ENCODE measurements at places on chromosomes 7 and 10. TPM values are rescaled to one million over a fixed set of nuclear protein-coding genes. Genes with fewer than 3 reads are reported as not detected.

DNA sequence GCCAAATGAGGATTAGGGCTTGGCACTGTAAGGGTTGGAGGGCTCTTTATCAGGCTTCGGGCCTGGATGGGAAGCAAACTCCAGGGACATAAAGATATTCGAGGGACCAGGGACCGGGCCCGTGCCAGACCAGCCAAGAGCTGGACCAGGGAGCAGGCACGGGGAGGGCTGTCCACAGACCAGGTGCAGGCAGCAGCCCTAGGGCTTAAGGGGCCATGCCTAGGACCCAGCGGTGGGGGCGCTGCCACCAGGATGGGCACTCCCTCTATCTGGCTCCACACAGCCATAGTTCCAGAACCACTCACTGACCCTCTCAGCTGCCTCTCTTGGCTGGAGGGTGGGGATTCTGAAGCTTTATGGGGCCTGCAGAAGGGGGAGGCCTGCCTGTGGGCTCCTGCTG, 32.9 kb downstream of the FAM241B start:
- peak; percentile 22 for ATAC-seq

DNA sequence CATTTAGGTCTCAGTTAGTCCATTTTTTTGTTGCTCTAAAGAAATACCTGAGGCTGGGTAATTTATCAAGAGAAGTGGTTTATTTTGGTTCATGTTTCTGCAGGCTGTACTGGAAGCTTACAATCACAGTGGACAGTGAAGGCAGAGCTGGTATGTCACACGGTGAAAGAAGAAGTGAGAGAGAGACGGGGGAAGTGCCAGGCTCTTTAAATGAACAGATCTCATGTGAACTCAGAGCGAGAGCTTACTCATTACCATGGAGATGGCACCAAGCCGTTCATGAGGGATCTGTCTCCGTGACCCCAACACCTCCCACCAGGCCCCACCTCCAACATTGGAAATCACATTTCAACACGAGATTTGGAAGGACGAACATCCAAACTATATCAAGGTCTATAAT, 18.9 kb upstream of the PNLIPRP3 start:
- no peak for ATAC-seq

- no peak for ATAC-seq
Observed at GRCh38 chr7:108136191-108136688, 6.1 kb upstream of the LAMB4 start.

DNA sequence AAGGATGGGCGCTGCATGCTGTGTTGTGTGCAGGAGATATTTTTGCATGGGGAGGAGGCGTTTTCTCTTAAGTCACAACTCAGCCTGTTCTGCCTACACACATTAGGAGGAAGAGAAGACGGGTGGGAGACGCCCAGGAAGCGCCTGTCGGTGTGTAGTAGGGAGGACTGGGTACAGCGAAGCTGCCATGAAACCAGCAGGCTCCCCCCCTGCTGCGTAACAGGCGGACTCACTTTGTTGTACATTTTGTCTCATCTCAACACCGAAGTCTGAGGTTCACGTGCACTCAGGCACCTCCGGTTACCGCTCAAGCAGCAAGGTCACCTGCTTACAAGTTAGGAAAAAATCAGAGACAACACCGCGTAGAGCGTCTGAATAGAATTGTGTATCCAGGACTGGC, 56.3 kb downstream of the CRTAC1 start:
- no peak for ATAC-seq

DNA sequence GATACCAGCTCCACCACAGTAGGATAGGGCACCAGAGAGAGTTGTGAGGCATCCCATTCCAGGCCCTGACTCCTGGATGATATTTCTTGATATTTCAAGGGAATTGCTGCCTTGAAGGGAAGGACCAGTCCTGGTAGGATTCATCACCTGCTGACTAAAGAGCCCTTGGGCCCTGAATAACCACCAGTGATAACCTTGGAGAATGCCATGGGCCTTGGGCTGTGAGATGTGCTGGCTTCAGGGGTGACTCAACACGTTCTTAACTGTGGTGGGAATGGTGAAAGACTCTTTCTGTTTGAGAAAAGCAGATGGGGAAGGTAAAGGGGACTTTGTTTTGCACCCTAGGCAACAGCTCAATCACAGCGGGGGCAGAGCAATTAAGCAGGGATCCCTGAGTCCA, 21.4 kb upstream of the ASZ1 start:
- ATAC-seq = no peak

DNA sequence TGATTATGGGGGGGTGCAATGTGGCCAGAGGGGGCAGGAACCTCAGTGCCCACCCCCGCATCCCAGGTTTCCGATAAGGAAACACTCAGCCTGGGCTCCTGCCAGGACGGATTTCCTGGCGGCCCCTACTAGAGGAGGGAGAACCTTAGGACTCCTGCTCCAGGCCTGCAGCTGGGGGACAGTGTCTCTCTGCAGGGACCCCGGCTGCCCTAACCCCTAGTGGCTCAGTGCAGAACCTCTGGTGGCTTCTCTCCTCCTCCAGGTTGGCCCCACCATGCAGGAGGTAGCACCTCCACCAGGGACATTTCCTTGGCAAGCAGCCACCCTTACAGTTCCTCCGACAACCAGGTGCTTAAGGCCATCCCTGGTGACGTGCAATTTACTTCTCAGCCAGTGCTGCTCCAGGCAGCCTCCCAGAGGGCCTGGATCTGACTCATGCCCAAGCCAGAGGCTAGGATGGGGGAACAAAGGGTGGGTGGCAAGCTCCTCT, 31.9 kb downstream of the SH2B2 start:
- peak; percentile 69 for ATAC-seq

DNA sequence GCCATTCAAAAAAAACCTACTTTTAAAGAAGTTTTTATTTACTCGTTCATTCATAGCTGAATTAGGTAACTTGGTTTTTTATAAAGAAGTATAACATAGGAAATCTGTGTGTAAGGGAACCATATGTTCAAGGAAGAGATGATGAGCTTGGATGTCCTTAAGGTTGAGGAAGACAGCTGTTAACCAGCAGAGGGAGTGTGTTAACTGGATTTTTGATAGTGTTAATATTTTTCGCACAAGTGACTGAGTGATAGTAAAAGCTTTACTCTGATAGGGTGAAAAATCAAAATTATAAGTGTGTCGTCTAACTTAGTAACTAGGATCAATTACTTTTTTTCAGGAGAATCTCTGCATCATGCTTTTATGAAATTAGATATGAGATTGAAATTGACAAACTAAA, 134.7 kb downstream of the ARL5B start:
- ATAC-seq = no peak

GRCh38 chr10:66223656-66224055, 702.2 kb upstream of the LRRTM3 start:
- ATAC-seq = no peak

DNA sequence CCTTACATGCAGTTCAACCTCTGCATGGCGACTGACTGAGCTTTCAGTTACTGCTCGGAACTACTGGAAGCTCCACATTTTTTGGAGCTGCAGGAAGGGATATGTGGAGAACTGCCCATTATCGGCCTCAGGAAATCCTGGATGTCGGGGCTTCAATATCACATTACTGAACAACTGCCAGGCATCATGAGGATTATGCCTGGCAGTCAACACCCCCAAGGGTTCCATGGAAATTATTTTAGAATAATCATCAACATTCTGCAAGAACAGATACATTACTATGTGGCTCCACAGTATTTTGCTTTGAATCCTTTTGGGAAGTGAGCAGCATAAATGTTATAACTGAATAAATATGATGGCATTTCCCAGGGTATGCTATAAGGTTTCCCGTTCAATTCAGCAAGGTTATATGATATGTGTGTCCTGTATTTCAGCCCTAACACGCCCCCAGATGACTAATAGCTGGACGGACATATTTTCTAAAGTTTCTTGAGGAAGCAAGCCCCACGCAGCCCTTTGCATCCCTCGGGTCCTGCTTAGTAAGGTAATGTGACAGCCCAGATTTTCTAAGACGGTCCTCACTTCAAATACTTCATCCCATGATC, 53.0 kb upstream of the OPALIN start:
- ATAC-seq = no peak

DNA sequence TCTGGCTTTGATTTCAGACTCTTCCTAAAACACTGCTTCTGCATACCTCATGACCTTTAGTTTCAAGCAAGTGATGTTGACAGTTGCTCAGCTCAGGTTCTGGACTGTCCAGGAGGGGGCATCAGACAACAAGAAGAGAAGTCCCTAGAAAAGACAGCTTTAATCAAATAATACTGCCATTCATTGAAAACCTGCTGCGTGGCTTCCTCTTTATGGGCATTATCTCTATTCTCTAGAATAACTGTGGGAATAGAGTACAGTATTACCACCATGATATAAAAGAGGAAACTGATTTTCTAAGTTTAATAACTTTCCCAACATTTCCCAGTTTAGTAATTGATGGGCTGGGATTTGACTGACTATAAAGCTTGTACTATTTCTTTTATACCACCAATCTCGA, 170.4 kb downstream of the SNX13 start:
- peak; percentile 63 for ATAC-seq

- ATAC-seq = peak; percentile 57
Observed at GRCh38 chr10:28326516-28327490, 23.9 kb upstream of the MPP7 start.

DNA sequence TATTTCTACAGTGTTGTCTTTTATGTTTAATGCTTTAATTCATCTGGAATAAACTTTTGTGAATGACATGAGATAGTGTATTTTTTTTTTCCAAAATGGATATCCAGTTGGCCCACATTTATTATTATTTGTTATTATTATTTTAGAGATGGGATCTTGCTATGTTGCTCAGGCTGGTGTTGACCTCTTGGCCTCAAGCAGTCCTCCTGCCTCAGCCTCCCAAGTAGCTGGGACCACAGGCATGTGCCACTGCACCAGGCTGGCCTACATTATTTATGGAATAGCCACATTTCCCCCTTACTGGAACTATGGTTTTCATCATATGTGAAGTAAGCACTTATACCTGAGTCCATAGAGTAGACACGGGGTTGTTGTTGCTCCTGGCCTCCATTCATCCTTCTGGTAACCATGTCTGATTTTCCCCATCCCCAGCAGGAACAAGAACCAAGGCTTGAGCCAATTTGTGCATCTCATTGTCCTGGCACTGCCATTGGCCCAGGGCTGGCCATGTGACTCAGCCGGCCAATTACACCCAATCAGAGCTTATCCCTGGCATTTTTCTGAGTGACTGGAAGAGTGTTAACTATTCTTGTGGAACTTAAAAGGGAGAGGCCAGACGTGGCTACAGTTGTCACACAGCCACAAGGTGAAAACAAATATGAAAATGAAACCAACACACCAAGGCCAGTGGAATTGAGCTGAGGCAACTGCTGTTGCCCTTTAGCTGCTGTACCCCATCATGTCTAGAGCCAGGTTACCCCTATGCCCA, 23.1 kb downstream of the PRF1 start:
- no peak for ATAC-seq

- no peak for ATAC-seq
Observed at GRCh38 chr10:23404461-23404980, 34.4 kb upstream of the OTUD1 start.

DNA sequence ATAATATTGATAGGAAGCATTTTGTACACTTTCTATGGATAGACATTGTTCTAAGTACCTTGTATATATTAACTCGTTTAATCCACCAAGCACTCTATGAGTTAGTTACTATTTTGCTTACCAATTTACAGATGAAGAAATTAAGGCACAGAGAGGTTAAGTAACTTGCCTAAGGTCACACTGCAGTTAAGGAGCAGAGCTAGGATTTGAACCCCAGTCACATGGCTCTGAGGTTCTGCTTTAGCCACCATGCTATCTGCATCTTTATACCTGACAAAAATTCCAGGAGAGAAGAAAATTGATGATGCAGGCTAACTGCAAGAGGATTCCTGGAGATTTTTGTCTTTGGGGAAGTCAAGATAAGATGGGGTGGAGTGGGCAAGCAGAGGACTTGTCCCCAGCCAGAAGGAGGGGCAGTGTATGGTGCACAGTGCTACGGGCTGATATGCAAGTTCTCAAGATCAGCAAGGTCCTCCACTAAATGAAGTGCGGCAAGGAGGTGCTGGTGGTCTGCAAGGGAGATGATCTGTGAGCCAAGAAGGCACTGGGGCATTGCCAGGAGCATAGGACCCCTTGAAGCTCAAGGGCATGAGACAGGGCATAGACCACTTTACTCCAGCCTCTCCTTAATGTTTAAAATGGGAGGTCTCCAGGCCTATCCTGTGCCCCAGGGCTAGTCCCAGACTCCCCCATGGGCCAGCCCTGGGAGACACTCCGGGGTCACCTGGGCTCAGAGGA, 430.6 kb downstream of the RPS24 start:
- ATAC-seq = no peak

DNA sequence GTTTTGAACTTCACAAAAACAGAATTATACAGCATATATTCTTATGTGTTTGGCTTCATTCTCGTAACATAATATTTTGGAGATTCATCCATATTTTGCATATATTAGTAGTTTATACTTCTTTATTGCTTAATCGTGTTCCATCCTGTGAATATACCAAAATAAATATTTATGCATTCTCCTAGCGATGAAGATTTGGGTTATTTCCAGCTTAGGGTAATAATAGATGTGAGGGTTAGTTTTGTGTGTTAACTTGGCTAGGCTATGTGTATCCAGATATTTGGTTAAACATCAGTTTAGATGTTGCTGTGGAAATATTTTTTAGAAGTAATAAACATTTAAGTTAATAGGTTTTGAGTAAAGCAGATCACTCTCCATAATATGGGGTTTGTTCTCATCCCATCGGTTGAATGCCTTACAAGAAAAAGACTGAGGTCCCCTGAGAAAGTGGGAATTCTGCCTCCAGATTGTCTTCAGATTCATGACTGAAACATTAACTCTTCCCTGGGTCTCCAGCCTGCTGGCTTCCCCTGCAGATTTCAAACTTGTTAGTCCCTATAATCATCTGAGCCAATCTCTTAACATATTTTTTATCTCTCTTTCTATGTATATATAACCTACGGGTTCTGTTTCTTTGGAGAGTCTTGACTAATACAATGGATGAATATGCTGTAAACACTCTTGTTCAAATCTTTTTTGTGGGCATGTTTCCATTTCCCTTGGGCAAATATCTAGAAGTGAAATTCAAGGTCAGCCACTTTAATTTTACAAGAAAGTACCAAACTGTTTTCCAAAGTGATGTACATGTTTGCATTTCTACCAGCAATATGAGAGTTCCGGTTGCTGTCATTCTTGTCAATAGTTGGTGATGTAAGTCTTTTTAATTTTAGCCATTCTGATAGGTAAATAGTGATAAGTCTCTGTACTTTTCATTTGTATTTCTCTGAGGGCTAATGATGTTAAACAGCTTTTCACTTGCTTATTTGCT, 48.7 kb downstream of the PDK4 start:
- no peak for ATAC-seq

GRCh38 chr7:106425017-106425719, 140.4 kb upstream of the NAMPT start:
- ATAC-seq = peak; percentile 86

ACSL5 gene
- 3.3 TPM for total RNA-seq

JAZF1 gene
- 3.1 TPM for total RNA-seq

VAX1 gene
- 0.12 TPM for total RNA-seq

Measured in esophagus mucosa (tissue), 1 donor.